ENCODE measurements at places on chromosomes 3 and 15.

DNA sequence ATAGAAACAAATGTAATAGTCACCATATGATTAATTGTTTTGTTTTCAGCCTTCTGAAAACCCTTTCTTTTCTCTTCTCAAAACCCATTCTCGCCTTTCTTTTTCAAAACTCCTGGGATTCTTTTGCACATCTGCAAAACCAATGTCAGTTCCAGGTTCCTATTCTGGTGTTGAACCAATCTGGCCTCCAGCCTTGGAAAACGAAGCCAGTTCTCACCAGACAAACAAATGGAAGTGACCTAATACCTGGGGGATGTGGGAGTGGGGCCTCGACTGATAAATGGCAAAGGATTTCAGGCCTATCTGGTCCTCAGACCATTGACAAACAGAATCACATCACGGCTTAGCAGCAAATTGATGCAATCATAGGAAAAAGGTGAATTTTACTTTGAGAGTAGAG is 73.0 kb downstream of the COL8A1 start:
- no peak for DNase-seq

GRCh38 chr15:98422130-98422478 is 226.2 kb upstream of the IGF1R start:
- DNase-seq = no peak

- DNase-seq = peak; percentile 44
Observed at GRCh38 chr15:33242165-33242564, 47.7 kb upstream of the FMN1 start.

DNA sequence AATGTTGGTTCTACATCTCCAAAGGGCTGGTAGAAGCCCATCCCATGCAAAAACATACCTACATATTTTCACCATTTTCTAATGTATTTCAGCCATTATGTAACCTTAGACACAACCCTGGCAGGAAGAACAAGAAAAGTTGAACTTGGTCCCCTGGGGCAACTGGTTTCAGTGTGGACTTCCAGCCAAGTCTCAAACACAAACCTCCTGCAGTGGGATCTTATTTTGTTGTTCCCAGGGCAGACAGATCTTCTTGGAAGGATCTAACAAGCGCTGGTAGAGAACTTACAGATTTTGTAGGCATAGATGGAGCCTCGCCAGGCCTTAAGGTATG is 96.3 kb downstream of the ADAMTS17 start:
- no peak for DNase-seq

DNA sequence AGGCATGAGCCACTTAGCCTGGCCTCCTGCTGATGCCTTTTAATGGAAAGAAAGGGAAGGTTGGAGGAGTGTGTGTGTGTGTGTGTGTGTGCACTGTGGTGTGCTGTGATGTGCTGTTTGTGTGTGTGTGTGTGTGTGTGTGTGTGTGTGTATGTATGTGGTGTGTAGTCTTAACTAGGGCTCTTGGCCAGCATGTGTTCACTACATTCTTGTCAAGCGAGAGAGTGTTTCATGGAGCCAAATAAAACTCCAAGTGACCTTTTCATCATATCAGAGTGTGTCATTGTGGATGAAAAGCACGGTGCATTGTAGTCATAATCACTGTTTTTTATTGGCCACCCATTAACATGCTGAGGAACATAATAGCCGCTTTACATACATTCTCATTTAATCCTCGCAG is 30.8 kb upstream of the BHLHE40 start:
- no peak for DNase-seq

DNA sequence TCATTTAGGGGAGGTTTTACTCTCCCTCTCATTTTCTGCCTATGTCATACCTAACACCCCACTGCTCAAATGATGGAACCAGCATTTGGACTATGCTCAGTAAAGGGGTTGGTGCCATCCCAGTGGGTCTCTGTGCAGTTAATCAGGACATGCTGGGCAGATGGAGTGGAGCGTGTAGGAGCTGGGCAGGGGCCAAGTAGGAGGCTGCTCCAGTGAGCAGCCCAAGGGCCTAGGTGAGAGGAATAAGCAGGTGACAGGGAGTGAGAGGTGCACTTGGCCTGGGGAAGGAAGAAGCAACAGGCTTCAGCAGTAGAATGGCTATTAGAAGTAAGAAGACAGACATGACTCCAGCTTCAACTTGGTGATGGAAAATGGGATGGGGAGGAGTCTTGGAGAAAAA is 72.2 kb downstream of the EPHB1 start:
- no peak for DNase-seq

DNA sequence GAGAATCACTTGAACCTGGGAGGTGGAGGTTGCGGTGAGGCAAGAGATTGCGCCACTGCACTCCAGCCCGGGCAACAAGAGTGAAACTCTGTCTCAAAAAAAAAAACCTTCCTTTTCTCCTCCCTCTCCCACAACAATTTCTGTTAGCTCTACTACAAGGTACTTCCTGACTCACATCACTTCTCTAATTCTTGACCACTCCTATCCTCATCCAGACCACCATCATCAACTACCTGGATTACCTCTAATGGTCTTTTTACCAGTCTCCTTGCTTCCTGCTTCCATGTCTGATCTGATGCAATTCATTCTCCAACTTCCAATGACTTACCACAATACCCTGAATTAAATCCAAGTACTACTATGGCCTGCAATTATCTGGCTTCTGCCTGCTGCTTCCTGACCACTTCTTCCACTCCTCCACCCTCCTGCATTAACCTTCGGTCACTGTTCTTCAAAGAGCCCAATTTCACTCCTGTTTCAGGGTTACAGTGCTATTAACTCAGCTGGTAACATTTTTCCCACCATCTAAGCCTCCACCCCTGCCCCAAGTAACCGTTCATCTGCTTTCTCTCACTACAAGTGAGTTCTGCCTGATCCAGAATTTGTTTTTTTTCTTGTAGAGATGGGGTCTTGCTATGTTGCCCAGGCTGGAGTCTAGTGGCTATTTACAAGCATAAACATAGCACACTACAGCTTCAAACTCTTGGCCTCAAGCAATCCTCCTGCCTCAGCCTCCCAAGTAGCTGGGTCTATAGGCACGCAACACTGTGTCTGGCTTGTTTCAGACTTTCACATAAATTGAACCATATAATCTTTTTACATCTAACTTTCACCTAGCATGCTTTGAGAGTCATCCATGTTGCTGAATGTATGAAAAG is 27.8 kb downstream of the DCAF1 start:
- no peak for DNase-seq

- DNase-seq = no peak
Observed at GRCh38 chr3:1272546-1273265, 179.9 kb downstream of the CNTN6 start.

DNA sequence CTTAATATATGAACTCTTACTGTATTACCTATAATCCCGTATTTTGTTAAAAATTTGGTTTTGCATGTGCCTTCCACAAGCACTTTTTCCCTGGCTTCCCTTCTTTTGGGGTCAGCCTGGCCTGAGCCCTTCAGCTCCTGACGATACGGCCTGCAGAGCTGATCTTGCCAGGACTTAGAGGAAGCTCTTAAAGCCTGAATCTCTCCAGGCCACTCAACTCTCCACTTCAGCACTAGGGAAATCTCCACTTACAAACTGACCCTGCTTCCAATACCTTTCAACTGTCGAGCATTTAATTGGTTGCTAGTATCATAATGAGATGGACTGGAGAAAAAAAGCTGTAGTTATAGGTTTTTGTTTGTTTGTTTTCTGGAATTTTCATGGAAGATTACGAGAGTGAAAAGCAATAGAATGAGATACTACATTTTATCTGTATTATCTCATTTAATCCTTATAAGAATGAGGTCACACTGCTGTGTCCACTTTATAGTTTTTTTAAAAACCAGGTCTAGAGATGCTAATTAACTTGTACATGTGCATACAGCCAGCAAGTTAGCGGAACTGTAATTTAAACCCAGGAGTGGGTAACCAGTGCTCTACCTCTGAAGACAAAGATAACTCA is 54.8 kb downstream of the ZBTB38 start:
- no peak for DNase-seq
